GM12878 (cell line): ENCODE measurements at places on chromosomes 6 and 20. TPM values are rescaled to one million over a fixed set of nuclear protein-coding genes. Genes with fewer than 3 reads are reported as not detected.

The TBXT gene
- polyA plus RNA-seq: 0.06 TPM in 1 of 2 replicates, not detected in the other

The PACSIN1 gene
- 1.7 and 2.6 TPM in 2 replicates for polyA plus RNA-seq

The ME1 gene
- 11.8 and 12.1 TPM in 2 replicates for polyA plus RNA-seq

The NOP56 gene
- 497 and 524 TPM in 2 replicates for polyA plus RNA-seq

The LAMA5 gene
- polyA plus RNA-seq: 1.4 and 1.6 TPM in 2 replicates

The MAP7 gene
- polyA plus RNA-seq: 0.09 TPM in 1 of 2 replicates, not detected in the other

The FAM83B gene
- not detected in 2 replicates for polyA plus RNA-seq

GRCh38 chr20:2603816-2604505 is 48.5 kb upstream of the NOP56 start:
- DNase-seq: no peak

GRCh38 chr20:9886227-9886626 is 47.4 kb upstream of the PAK5 start:
- DNase-seq: no peak

- DNase-seq: no peak
These were observed 85.4 kb upstream of the OGFRL1 start for GRCh38 chr6:71203206-71203605.

DNA sequence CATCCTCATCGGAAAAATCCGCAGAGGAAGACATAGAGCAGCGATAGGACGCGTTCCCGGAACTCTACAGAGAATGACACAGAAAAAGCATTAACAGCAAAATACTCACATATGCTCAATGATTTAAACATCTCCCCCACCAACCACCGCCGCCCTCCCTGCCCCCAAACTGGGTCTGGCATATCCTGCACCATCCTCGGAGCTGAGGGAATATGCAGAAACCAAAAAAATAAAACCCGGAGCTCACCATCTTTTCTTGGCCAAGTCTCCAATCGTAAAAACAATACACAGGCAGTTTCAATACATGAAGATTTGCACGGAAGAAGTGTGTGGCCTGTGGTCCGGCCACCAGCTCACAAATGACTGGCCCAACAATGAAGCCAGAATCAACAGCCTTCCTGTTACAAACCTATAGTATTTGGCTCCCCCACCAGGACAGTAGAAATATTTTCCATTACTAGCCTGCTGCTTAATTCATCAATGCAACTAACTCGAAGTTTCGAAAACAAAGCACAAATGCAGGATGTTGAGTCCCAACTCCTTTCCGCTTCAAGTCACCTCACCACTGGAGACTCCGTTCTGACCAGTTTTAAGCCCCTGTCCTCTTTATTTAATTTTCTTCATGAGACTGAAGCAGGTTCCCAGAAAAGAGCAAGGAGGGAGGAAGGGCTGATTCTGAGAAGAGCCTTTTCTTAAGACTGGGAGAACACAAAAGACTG is 103.2 kb upstream of the BEND6 start:
- peak; percentile 89 for DNase-seq

DNA sequence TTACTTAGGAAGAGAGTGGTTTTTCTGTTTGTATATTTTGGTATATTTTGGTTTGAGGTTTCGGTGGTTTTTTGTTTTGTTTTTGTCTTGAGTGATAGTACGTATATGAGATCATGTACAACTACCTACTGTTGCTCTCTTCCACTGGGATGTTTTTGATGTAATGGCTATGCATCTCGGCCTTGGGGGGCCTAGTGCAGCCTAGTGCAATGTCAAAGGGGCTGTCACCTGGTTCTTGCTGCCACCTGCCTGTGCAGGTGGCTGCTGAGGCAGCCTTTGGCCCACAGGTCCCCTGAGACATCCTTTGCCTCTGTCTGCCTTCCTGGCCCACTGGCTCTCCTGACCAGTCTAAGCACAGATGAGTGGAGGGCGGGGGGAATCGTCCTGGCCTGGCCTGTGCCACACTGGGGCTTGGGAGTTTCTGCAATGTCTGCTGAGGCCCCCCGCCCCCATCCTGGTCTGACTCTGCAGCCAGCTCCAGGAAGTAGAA is 546.6 kb downstream of the CD83 start:
- DNase-seq: no peak

- DNase-seq: no peak
These were observed 36.3 kb downstream of the CARMIL1 start for GRCh38 chr6:25315194-25316177.

DNA sequence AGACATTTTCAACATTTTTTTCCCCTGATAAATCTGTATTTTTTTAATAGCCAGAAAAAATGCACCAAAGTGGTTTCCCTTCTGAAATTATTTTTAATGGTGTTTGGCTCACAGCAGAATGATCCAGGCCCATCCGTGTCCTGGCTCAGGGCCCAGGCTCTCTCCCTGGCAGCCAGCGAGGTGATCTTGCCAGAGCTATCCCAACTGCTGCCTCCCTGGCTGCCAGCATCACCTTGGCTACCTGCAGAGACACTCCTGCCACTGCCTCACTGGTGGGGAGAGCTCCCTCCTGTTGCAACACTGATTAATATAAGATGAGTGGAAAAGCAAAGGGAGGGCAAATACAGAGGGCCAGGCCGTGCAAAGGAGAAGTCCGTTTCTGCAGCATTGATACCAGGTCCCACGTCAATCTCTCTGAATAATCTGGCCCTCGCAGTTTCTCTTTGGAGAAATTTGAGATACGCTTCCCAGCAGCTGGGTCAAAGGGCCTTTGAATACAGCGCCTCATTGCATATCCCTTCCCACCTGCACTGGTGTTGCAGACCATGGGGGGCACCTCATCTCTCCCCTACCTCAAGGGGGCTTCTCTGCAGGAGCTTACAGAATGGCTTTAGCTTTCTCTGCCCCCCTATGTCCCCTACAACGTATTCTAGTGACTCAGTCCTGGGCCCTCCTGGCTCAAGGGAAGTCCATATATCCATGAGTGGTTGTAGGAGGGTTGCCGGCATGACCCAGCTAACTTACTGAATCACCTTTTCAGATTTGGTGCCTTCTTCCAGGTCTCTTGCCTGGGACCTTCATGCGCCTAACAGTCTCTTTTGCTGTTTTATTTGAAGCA is 12.8 kb upstream of the DSTN start:
- no peak for DNase-seq

DNA sequence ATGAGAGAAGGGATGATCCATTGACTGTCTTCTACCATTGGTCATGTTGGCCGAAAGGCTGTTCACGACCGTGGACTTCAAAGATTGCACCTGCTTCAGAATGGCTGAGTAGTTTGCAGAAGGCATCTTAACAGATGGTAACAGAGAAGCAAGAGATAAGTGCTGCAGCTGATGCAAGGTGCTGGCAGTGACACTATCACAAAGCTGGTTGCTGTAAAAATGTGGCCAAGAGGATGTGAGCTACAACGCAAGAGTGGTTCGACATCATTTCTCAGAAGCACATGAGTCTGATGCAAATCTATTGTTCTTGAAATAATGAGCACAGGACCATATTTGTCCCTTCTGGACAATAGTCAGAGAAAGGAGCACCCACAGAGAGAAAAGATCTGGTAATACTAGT is 27.0 kb upstream of the ANKEF1 start:
- no peak for DNase-seq

- DNase-seq: no peak
These were observed 156.4 kb upstream of the ECI2 start for GRCh38 chr6:4291453-4292403.

DNA sequence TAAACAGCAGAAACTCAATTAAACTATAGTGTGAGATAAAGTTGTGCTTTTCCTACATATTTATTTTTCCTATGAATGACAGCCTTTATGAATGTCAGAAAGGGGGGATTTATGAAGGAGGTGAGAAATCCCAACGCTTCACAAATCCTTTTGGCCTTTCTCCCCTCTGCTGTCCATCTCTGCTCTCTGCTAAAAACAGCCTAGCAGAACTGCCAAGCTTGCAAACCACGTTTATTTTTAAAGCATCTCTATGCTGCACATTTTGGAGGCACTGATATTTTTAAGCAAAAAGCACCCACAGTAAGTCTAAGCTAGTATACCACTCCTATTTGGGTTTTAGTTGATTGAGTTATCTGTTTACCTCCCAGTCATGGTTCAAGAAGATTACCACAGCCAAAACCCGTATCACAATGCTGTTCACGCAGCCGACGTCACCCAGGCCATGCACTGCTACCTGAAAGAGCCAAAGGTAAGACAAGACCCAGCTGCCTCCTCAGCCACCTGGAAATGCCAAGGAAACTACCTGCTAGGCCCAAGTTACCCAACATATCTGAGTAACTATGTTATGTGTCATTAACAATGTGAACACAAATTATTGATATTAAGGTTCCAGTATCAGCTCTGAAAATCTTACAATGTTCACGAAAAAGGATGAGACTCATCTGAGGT is 96.3 kb downstream of the MTFR2 start:
- DNase-seq: no peak

DNA sequence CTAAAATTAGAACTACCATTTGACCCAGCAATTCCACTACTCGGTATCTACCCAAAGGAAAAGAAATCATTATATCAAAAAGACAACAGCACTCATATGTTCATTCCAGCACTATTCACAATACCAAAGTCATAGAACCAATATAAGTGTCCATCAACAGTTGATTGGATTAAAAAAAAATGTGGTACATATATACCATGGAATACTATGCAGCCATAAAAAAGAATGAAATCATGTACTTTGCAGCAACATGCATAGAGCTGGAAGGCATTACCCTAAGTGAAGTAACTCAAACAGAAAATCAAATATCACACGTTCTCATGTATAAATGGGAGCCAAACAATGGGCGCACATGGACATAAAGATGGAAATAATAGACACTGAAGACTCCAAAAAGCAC is 163.3 kb downstream of the DST start:
- no peak for DNase-seq

DNA sequence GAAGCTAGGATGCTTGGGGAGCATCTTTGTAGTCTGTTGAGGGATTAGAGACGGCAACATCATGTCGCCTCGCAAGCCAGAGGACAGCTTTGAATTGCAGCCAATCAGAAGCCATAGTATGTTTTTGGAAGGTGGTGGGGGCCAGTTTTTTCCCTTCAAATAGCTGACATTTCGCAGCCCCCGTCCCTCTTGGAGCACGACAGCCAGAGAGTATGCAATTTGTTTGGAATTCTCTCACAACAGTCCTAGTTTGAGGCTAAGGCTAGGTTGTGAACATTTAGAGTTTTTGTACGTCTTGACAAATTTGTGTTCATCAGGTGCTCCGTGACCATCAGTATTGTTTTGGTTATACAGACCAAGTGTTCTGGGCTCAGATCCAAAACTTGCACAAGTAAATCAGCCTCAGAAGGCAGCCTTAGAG is 83.3 kb downstream of the PLCB1 start:
- DNase-seq: no peak

DNA sequence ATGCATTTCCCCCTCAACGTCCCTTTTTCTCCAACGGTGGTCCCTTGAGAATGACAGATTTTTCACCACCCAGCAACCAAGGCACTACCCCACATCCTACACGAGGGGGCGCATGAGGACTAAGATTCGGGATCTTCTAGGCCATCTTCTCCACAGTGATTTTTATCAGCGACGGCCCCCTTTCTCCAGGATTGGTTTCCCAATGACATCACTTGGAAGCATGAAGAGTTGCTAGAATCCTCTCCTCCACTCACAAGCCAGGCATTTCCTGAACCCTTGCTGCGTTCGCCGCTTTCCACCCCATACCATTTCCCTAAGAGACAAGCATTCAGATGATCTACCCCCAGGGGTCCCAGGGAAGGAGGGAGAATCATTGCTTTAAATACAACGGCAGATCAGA is 252.0 kb downstream of the HIVEP2 start:
- DNase-seq: no peak
